ENCODE measurements at places on chromosomes 1 and 21. TPM values are rescaled to one million over a fixed set of nuclear protein-coding genes. Genes with fewer than 3 reads are reported as not detected.

GUCA2A gene
- total RNA-seq: not detected

HEYL gene
- total RNA-seq: 40.0 TPM

S1PR1 gene
- total RNA-seq: 85.3 TPM

PIGP gene
- total RNA-seq: 32.1 TPM

FAM72D gene
- 0.13 TPM for total RNA-seq

DNA sequence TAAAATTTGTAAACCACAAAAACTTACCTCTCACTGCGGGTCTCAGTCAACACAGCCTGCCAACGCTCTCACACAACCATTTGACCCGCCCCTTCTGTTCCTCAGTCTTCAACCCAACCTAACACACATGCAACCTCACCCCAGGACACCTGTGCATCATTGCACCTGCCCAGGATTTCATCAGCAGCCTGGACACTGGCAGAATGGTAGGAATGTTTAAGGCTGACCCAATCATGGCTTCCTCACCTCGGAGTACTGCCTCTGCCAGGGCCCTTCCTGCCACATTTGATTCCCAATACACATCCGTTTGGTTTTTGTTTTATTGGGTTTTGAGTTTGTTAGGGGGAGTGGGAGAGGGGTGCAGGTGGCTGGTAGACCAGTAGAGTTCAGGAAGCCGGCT is 40.7 kb downstream of the TOMM20 start:
- DNase-seq: no peak

GRCh38 chr1:218079347-218079746 is 205.7 kb upstream of the RRP15 start:
- DNase-seq: no peak

DNA sequence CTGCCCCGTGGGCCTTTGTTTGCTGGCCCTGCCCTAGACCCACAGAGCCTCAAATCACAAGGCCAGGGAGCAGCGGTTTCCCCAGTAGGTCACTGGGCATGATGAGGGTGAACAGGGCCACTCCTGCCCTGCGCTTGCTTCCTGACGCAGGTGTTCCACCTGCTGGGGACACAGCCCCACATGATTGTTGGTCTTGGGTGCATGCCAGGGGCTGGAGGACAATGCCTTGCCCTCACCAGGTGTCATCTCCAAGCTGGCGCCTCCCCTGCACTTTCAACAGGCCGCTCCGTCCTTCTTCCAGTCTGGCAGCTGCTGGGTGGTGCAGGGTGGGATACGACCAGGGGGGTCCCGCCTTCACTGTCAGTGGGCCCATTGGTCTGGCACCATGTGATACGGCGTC is 24.3 kb downstream of the IL10RB start:
- no peak for DNase-seq

GRCh38 chr1:6224718-6225117 is 11.0 kb downstream of the ICMT start:
- DNase-seq: no peak

GRCh38 chr21:35573472-35574374 is 486.6 kb downstream of the SETD4 start:
- DNase-seq: no peak

- no peak for DNase-seq
Observed at GRCh38 chr1:220692436-220693228, 2.5 kb downstream of the C1orf115 start.

GRCh38 chr1:161702250-161702649 is 4.8 kb upstream of the FCRLA start:
- no peak for DNase-seq

GRCh38 chr1:22206551-22207125 is 63.7 kb upstream of the WNT4 start:
- no peak for DNase-seq
